ENCODE measurements at places on chromosomes 6 and 20.

DNA sequence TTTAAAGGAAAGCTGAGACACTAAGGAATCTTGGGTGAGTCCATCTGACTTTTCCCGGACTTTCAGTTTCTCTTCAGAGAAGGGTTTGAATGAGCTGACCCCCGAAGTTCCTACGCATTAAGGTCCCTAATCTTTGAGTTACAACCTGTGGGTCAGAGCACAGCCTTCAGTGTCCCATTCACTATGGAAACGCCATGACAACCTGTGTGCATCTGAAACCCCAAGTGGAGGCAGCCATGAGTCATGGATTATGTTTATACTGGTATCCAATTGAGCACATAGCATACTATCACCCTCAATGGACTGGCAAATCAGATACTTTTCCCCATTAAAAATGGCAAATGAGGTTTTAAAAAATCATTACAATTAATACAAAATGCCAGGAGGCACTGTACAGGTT lies 11.4 kb downstream of the MYLK4 start:
- no peak for DNase-seq

DNA sequence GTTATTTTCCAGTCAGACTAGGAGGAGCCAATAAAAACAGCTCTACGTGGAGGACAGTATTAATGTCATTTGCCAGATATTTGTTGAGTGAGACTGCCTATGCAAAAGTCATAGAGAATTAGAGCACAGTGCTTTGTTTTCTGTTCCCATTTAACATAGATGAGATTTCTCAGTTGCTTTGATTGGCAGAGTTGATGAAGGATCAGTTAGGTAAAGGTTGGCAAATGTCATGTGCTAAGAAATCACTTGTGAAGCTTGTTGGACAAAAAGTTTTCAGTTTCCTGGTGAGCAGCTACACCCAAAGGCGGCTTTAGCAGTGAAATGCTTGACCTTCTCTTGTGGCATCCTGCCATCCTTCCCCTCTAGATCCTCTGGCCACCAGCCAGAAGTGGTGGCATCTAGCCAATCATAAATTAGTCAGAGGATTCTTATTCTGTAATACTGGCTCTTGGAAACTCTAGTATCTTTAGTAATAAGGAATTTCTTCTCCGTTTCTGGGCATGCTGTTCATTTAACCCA lies 37.0 kb downstream of the BCKDHB start:
- peak; percentile 73 for DNase-seq

DNA sequence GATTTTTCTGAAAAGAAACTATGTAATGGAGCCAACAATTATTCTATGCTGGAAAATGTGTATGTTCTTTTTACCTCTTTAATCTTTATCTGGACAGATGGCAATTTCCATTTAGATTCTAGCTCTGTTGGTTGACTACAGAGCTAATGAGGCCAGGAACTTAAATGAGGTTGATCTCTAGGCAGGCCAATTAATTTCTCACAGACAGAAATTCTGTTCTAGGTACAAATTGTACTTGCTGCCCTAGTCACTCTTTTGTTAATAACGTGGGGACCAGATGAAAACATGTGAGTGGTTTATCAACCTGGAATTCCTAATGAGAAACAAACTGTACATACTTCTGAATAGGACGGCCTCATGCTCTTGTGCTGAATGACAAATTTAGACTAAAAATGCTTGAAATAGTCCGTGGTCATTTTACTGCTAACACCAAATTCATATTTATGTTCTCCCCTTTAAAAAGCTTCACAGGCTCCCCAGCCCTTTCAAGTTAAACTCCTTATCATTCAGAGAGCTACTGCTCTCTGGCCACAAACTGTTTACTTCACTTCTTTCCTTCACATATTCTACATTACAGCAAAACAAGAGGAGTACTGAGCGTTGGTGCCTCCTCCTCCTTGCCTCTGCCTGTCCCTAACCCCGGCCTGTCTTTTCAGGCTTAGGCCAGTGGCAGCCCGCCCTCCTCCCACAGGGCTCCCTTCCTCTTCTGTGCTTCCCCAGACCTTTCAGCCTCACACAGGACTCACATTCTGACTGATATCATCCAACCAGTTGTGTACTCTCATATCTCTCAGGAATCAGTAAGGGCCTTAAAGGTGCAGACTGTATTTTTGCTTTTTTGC lies 41.4 kb downstream of the DTNBP1 start:
- peak; percentile 28 for DNase-seq

DNA sequence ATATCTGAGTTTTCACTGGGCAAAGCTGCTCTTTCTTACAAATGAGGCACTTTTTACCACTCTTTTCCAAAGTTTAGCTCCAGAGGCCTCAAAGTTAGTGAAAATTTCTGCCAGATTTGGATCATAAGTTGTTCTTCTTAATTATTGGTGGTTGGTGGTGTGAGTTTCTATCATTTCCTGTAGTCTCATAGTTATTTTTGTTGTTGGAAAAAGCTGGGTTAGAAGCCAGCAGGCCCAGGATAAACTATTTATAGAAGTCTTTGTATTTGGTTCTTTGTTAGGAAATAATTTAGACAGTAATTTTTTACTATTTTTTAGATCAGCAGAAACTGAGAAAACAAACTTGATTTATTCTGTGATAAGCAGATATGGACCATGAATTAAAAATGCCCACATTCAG lies 10.6 kb downstream of the PFDN4 start:
- no peak for DNase-seq

- no peak for DNase-seq
Observed at GRCh38 chr20:48850977-48851299, 23.1 kb upstream of the PREX1 start.

- DNase-seq: no peak
Observed at GRCh38 chr6:4008324-4009047, 70.5 kb downstream of the FAM217A start.

GRCh38 chr20:37914672-37915433 lies 11.9 kb downstream of the VSTM2L start:
- DNase-seq: peak; percentile 48

GRCh38 chr6:21616005-21616404 lies 22.5 kb downstream of the SOX4 start:
- DNase-seq: no peak

DNA sequence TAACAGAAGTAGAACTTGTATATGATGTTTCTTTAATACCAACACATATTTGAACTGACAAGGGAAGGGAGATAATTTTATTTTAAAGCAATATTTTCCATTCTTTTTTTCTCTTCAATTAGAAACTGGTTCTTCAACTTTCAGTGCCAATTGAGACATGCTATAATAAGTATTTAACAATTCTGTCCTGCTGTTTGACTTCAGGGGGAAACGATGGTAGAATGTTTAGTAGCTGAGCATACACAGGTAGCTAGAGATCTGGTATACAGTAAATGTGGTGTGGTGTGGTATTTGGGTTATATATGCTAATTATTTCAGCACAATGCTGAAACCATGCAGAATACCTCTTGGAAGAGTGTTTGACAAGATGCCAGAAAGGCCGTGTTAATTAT lies 156.9 kb downstream of the ARID1B start:
- DNase-seq: no peak

DNA sequence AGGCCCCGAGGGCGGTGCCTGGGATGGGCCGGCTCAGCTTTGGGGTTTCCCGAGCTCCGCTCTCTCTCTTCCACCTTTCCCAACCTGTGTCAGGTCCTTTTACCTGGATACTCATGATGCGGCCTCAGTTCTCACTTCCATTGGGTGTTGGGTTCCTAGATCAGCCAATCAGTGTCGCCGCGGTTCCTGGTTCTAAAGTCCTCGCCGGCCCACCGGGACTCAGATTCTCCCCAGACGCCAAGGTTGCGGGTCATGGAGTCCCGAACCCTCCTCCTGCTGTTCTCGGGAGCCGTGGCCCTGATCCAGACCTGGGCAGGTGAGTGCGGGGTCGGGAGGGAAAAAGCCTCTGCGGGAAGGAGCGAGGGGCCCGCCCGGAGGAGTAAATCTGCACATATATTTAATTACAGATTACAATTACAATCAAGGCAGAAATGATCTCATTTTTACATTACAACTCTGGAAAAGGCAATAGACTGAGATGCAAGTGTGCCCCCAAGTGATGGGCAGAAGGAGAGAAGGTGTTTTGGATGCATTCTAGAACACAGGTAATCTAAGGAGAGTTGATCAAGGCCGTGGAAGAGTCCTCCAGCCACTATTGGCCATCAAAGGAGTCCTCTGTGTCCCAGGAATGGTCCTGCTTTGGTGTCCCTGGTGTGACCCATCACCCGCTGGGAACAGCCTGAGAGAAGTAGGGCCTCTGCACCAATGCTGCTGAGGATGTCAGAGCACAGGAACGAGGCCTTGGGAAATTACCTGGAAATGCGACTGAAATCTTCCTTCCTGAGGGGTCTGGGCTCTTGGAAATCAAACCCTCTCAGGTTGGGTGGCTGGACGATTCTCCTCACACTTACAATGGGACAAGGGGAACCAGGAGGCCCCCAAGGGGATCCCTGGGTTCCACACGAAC lies 34.7 kb upstream of the MICB start:
- DNase-seq: peak; percentile 66

DNA sequence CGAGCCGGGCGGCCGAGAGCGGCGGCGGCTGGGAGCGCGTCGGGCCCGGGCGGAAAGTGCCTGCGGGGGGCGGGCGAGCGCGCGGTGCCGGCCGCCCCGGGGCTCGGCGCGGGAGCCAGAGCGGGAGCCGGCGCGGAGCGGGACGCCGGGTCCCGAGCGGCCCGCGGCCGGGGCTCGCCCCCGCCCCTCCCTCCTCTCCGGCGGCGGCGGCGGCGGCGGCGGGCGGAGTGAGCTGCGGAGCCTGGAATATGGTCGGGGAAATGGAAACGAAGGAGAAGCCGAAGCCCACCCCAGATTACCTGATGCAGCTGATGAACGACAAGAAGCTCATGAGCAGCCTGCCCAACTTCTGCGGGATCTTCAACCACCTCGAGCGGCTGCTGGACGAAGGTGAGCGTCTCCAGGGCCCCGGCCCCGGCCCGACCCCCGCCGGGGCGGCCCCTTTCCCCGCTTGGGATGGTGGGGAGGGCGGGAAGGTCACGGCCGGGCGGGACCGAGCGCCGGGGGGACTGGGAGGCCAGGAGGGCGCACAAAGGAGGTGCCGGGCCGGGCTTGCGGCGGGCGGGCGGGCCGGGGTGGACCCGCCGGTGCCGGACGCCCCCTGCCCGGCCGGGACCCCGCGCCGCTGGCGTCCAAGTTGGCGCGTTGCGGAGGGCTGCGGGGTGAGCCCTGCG lies 565 bp downstream of the QKI start:
- DNase-seq: peak; percentile 62

- no peak for DNase-seq
Observed at GRCh38 chr6:163159689-163160088, 254.8 kb upstream of the QKI start.
